ENCODE measurements at places on chromosomes 2 and 18. TPM values are rescaled to one million over a fixed set of nuclear protein-coding genes. Genes with fewer than 3 reads are reported as not detected.

Gene CRACDL
- total RNA-seq: 0.72 TPM

Gene AKAIN1
- not detected for total RNA-seq

Gene PEX13
- 20.3 TPM for total RNA-seq

Gene ALPI
- not detected for total RNA-seq

Gene ZNF532
- total RNA-seq: 185 TPM

Gene SLC4A1AP
- 17.8 TPM for total RNA-seq

Gene SIX3
- total RNA-seq: 6.6 TPM

Gene SCG2
- total RNA-seq: 0.07 TPM

Gene CFAP53
- total RNA-seq: 0.26 TPM

Gene TBC1D8
- total RNA-seq: 32.0 TPM

Gene SPR
- 13.0 TPM for total RNA-seq

Gene CHRNA1
- not detected for total RNA-seq

All from WTC11 (cell line).